Lower leg skin (tissue), 4 donors: ENCODE measurements at places on chromosomes 1 and 21. TPM values are rescaled to one million over a fixed set of nuclear protein-coding genes. Genes with fewer than 3 reads are reported as not detected.
A peak's percentile ranks its signal among the peaks of the same experiment; 100 is the strongest.

GRCh38 chr1:153976819-153977249, 640 bp downstream of the JTB start:
- no peak for DNase-seq

- DNase-seq, result no peak
These were observed 161.9 kb downstream of the ZBTB18 start for GRCh38 chr1:244212797-244213475.

- DNase-seq, result no peak
These were observed 68.4 kb upstream of the TLR5 start for GRCh38 chr1:223211323-223211985.

DNA sequence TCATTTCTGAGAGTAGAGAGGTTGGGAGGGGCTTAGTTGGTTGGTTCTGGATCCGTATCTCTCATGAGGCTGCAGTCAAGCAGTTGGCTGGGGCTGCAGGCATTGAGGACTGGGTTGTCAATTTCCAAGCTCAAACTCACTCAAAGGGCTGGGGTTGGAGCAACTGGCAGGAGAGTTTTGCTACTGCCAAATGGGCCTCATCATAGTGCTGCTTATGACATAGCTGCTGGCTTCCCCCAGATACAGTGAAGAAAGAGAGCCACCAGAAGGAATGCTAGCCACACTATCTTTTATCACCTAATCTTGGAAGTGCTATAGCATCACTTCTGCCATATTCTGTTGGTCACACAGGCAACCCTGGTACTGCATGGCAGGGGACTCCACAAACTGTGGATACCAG, 363.5 kb upstream of the USP24 start:
- no peak for DNase-seq

- DNase-seq, result no peak
These were observed 258.7 kb upstream of the AJAP1 start for GRCh38 chr1:4395676-4396075.

TNN gene
- 2.5 TPM for total RNA-seq

TMPRSS3 gene
- total RNA-seq, result 0.78 TPM

COL24A1 gene
- total RNA-seq, result 1.0 TPM

GRCh38 chr1:203641503-203641890, 14.9 kb downstream of the ATP2B4 start:
- DNase-seq, result no peak

DNA sequence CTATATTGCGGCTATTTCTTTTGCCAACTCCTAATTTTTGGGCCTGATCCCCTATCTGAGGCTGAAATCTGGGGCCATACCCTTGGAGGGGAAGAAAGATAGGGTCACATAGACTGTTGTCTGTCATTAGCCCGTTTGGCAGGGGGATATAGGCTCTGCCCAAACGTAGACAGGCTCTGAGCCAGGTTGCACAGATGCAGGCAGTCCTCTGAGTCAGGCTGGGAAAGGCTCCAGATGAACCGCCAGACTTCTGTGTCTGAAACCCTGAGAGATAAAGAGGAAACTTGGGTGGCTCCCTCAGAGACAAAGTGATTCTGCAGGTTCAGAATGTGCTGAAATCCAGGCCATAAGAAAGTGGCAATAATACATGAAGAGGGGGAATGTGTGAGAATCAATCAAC, 4.0 kb upstream of the CAP1 start:
- peak; percentile 79 for DNase-seq

DNA sequence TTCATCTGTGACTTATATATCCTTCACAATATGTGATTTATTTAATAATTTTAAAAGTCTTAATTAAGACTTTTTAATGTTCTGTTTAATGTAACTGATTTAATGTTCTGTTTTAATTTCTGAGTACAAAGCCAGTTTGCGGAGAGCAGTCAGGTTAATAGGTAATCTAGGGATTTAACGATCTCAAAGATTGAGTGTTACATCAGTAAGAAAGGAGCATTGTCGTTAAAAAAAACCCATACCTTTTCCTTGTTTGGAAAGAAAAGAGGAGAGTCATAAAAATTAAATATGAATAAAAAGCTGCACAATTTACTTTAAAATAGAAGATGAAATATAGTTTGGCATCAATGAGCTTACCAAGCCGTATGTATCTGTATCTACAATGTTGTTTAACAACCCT, 621.4 kb downstream of the KIF26B start:
- no peak for DNase-seq

GRCh38 chr1:243964915-243965314, 86.2 kb upstream of the ZBTB18 start:
- no peak for DNase-seq

DNA sequence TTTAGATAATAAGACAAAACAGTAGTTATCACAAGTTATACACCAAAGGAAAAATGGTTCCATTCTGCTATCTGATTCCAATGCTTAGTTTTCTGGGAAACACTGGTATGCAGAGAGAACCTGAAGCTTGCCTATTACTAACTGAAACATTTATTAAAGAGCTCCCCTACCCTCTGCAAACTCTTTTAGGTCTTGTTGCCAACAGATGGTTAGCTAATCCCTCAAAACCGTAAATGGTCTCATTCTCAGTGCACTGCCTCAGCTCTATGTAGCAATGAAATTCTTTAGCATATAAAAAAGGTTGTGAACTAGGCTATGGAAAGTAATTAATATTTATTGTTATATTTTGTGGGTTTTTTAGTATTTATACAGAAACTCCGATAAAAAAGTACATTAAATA, 20.4 kb downstream of the C21orf91 start:
- DNase-seq, result no peak

FBLIM1 gene
- total RNA-seq, result 14.3 TPM

ADAMTS1 gene
- total RNA-seq, result 28.2 TPM

DNA sequence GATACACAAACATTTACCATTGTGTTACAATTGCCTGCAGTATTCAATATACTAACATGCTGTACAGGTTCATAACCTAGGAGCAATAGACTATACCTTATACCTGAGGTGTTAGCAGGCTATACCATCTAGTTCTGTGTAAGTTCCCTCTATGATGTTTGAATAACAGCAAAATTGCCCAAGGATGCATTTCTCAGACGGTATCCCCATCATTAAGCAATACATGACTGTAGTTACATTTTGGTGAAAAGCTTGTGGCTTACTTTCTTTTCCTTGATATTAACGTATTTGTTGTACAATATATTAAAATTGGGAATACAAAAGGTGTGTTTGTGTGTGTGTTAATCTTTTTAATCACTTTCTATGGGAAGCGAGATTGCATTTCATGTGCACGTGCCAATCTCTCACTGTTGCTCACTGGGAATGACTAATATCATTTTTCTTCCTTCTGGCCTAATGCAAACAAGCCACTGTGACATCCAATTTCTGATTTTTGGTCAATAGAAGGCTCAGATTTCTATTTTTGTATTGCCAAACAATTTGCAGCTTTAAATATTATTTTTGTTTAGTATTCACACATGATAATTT, 36.7 kb upstream of the WLS start:
- DNase-seq, result no peak

DNA sequence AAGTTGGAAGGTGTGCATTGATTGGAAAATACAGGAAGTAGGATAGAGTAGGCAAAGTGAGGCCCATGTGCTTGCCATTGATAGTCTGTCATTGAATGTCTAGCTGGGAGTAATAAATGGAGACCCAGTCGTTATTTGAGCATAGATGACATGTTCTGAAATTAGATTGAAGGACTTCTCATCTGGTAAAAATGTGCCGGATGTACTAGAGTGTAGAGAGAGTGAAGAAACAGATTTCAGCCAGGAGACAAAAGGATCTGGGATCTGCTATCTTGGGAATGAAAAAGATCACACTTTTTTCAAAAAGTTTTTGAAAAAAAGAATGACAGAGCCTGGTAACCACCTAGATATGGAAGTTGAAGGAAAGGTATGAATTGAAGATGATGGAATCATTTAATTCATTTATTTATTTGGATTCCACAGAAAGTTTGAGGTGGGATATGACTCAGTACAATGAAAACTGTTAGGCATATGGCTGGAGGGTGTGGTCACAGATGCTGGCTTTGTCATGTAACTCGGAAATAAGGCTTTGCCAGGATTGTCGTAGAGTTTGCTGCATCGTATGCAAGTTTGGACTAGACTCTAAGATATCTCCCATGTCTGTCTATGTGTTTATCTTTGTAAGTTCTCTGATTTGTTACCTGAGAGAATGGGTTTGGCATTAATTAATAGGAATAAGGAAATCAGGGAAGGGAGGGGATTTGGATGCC, 137.1 kb downstream of the PBX1 start:
- no peak for DNase-seq

WDTC1 gene
- 43.8 TPM for total RNA-seq
